ENCODE measurements at places on chromosomes 6 and 20. TPM values are rescaled to one million over a fixed set of nuclear protein-coding genes. Genes with fewer than 3 reads are reported as not detected.

The HEY2 gene
- total RNA-seq = 0.22 TPM

- H3K4me3 ChIP-seq = no peak overlapping the region
- no peaks in the 10 kb centered on the region for H3K4me1 ChIP-seq
- no peak overlapping the region for H3K27ac ChIP-seq
- no peaks in the 10 kb centered on the region for H3K27me3 ChIP-seq
- DNase-seq = no peak
Measured at GRCh38 chr20:62045529-62046285, 20.0 kb downstream of the TAF4 start.

GRCh38 chr6:109008054-109008453 is 86.6 kb downstream of the SESN1 start:
- no peaks in the 10 kb centered on the region for H3K36me3 ChIP-seq
- H3K4me1 ChIP-seq = no peaks in the 10 kb centered on the region
- no peak overlapping the region for H3K4me3 ChIP-seq
- H3K27ac ChIP-seq = no peak overlapping the region
- H3K27me3 ChIP-seq = no peaks in the 10 kb centered on the region

- no peak overlapping the region for H3K27ac ChIP-seq
- H3K4me1 ChIP-seq = no peaks in the 10 kb centered on the region
- no peak overlapping the region for H3K4me3 ChIP-seq
- H3K27me3 ChIP-seq = no peaks in the 10 kb centered on the region
- no peaks in the 10 kb centered on the region for H3K36me3 ChIP-seq
- DNase-seq = no peak
Measured at GRCh38 chr20:22533823-22534751, 50.3 kb downstream of the FOXA2 start.
